Left hindlimb (tissue), 1 donor: ENCODE measurements at places on chromosomes 6 and 20.
A peak's percentile ranks its signal among the peaks of the same experiment; 100 is the strongest.

- DNase-seq: peak; percentile 75
Observed at GRCh38 chr6:42041481-42042053, 8.8 kb upstream of the TAF8 start.

- no peak for DNase-seq
Observed at GRCh38 chr20:25319241-25320034, 71.2 kb downstream of the ABHD12 start.

DNA sequence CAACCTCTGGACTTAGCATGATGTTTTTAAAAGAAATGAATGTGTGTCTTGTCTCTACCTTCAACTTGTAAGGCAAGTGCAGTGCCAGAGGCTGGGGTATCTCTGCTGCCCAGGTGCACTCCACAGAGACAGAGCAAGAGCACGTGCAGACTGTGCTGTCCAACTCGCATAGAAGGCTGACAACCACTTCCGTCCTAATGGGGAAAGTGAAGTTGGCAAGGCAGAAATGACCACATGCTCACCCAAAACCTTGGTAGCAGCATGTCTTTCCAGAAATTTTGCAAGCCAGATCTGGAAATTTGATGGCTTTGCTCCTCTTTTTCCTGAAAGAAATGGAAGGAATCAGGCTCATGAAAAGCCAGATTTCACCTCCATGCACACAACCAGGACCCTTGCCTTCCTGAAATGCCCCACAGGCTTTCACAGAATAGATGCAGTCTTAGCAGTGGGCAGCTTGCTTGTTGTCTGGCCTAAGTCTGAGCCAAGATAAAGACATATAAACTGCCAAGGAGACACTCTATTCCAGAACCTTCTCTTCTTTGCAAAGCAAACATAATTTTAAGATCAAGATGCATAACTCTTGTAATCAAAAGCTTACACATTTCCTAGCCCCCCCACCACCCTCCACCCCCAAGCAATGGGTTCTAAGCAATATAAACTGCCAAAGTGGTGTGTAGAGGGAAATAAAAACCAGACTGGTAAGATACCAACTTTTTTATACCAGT, 26.8 kb downstream of the SLC22A3 start:
- no peak for DNase-seq

- DNase-seq: peak; percentile 56
Observed at GRCh38 chr6:152368751-152369624, 268.2 kb downstream of the SYNE1 start.

DNA sequence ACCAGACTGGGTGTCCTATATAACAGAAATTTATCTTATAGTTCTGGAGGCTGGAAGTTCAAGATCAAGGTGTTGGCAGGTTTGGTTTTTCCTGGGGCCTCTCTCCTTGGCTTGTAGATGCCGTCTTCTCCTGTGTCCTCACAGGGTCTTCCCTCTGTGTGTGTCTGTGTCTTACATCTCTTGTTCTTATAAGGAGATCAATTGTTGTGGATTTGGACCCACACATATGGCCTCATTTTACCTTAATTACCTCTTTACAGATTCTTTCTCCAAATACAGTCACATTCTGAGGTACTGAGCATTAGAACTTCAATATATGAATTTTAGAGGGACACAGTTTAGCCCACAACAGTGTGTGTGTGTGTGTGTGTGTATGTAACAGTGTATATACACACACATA, 74.5 kb downstream of the EDN1 start:
- DNase-seq: no peak

GRCh38 chr6:116507324-116507723, 4.1 kb upstream of the CALHM5 start:
- no peak for DNase-seq

GRCh38 chr6:4613795-4614194, 162.4 kb upstream of the CDYL start:
- no peak for DNase-seq

DNA sequence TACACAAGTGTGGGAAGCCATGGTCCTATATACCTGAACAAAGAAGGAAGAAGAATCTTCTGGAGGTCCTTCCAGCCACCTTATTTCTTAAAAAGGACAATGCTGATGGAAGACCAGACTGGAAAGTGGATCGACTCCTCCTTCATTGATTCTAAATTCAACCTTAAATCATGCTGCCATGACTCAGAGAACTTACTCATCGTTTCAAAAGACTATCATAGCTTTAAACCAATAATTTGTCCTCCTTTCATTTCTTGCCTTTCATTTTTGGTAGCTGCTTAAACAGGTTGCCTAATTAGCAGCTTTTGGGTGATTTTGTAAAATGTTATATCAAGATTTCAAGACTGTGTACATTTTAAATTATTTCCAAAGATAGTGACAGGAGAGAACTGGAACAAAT, 60.8 kb downstream of the RTN4IP1 start:
- DNase-seq: no peak

DNA sequence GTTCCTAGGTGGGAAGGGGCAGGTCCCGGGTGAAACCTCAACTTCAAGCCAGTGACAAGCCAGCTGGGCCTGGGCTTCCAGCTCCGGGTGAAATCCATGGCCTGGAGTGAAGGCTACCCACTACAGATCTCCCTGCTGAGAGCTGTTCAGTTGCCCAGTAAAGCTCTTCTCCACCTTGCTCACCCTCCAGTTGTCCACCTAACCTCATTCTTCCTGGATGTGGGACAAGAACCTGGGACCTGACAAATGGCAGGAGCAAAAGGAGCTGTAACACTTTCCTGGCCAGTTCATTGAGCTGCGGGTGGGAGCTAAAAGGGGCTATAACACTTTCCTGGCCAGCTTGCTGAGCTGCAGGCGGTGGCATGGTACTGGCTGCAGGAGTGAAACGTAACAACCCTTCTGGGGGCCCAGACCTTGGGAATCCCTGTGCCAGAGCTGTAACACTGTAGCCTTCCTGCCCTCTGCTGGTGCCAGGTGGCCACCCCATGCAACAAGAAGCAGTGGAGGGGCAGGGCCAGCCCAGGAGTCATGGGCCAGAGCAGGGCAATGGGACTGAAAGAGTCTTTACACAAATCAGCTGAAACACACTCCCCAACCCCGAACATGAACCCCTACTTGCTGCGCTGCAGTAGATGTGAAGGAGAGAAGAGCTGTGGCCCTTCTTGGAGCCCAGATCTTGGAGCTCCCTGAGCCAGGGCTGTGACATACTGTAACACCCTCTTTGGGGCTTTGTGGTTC, 3.6 kb upstream of the HINT3 start:
- DNase-seq: no peak

GRCh38 chr20:23265226-23265625, 85.4 kb upstream of the NXT1 start:
- DNase-seq: no peak
